ENCODE measurements at places on chromosomes 13 and 19.

GRCh38 chr13:94332359-94333096, 147.0 kb downstream of the DCT start:
- DNase-seq: no peak

DNA sequence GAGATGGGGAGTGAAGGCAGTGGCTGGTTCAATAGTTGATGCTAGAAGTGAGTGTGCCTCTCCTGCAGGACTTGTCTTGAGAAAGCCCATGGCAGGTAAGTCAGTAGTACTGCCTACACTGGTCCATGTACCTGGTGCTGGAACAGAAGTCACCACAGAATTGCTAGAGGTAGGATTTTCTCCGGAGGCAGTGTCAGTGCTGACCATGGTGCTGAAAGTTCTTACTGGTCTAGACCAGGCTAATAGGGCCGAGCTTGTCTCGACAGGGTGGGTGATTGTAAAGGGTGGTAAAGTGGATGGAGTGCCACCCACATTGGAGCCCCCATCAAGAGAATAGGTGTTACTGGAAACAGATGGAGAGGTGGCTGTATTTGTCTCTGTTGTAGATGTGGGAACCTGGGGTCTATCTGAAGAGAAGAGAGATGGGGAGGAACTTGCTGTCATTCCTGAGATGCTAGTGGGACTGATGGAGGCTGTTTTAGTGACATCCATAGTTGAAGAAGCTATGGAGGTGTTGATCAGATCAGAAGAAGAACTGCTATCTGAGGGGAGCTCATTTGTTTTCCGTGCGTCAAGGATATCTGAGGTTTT, 36.6 kb downstream of the MUC16 start:
- no peak for DNase-seq

- DNase-seq: no peak
Measured at GRCh38 chr13:102190930-102191329, 210.9 kb downstream of the FGF14 start.

- no peak for DNase-seq
Measured at GRCh38 chr13:24648983-24649687, 31.1 kb upstream of the ATP12A start.

- DNase-seq: no peak
Measured at GRCh38 chr19:39299404-39299803, 3.2 kb downstream of the IFNL1 start.

DNA sequence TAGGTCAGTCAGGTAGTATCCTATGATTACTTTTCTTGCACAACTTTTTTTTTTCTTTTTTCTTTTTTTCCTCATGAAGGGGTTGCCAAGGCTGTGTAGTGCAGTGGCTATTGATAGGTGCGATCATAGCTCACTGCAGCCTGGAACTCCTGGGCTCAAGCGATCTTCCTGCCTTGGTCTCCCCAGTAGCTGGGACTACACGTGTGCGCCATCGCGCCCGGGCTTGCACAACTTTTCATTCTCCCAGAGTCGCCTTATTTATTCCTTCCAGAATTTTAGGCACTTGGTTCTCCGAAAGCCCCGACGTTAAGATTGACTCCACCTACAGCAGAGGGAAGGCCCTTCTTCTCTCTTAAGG, 867 bp upstream of the ZNF613 start:
- no peak for DNase-seq

- no peak for DNase-seq
Measured at GRCh38 chr19:3024870-3025548, 4.1 kb downstream of the TLE2 start.

DNA sequence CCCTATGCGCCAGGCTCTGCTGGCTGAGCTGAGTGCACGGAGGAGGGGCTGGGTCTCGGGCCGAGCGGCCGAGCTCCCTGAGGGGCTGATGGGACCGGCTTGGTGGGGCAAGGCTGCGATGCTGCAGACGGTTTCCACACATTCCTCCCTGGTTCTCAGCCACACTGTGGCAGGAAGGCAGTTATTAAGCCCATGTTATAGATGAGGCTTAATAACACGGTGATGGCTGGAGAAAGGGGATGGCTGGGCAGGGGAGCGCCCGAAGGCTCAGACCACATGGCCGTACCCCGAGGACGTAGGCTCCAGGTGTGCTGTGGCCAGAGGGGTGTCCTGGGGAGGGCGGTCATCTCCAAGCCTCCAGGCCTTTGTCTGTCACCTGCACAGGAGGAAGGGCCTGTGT, 58.6 kb downstream of the MCF2L start:
- DNase-seq: no peak

DNA sequence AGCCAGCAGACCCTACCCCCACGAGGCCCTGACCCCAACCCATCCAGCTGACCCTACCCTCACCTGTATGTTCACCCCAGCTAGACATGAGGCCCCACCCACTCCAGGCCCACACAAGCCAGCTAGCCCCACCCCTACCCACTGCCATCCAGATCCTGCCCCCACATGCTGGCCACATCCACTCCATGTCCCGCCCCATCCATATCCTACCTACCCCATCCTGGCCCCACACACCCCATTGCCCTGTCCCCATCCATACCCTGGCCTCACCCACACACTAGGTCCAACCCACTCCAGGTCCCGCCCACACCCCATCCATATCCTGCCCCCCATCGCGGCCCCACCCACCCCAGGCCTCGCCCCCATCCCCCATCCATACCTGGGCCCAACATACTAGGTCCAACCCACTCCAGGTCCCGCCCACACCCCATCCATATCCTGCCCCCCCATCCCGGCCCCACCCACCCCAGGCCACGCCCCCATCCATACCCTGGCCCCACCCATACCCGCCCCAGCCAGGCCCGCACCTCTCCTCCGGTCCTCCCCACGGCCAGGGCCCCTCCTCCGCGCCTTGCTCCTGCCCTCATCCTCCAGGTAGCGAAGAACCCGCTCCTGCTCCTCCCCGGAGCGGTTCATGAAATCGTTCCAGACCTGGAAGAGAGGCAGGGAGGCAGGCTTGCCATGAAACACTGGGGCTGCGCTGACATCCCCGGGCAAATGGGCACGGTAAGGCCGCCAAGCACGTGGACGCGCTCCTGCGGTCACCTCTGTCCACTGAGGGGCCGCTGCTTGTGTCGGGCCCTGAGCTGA, 7.2 kb downstream of the RNU6-9 start:
- DNase-seq: peak; percentile 47

DNA sequence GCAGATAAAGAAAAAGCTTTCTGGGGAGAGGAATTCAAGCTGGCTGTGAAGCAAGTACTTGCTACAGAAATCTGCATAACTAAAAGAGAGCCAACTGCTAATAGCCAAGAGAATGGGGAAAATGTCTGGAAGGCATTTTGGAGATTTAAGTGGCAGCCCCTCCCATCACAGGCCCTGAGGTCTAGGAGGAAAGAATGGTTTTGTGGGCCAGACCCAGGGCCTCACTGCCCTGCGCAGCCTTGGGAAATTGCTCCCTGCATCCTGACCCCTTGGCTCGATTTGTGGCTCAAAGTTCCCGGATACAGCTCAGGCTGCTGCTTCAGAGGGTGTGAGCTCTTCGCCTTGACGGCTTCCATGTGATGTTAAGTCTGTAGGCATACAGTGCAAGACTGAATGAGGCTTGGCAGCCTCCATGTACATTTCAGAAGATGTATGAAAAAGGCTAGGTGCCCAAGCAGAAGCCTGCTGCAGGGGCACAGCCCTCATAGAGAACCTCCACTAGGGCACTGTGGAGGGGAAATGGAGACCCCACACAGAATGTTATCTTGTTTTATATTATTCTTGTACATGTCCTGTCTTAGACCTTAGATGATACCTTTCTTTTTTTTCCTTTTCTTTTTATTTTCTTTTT, 34.4 kb downstream of the MZT1 start:
- no peak for DNase-seq

GRCh38 chr19:3108775-3109174, 14.6 kb downstream of the GNA11 start:
- peak; percentile 53 for DNase-seq

GRCh38 chr19:35088131-35088913, 27.3 kb upstream of the FXYD3 start:
- no peak for DNase-seq

GRCh38 chr13:71830323-71830722, 36.7 kb downstream of the DACH1 start:
- no peak for DNase-seq

All from germinal center (tissue), 1 donor.